ENCODE measurements at places on chromosomes 11 and 22. TPM values are rescaled to one million over a fixed set of nuclear protein-coding genes. Genes with fewer than 3 reads are reported as not detected.

DNA sequence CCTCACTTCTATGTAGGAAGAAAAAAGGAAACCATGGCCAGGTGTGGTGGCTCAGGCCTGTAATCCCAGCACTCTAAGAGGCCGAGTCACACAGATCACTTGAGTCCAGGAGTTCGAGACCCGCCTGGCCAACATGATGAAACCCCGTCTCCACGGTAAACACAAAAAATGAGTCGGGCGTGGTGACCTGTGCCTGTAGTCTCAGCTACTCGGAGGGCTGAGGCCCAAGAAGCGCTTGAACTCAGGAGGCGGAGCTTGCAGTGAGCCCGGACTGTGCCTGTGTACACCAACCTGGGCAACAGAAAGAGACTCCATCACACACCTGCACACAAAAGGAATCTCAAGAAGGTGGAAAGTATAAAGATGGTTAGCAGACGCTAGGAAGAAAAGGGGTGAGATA, 17.7 kb downstream of the DEFB131B start:
- peaks cover 5% of the 10 kb centered on the region for H3K4me1 ChIP-seq
- no peaks in the 10 kb centered on the region for H3K27me3 ChIP-seq
- H3K27ac ChIP-seq, result no peak overlapping the region
- no peak overlapping the region for H3K4me3 ChIP-seq
- no peak for DNase-seq

DNA sequence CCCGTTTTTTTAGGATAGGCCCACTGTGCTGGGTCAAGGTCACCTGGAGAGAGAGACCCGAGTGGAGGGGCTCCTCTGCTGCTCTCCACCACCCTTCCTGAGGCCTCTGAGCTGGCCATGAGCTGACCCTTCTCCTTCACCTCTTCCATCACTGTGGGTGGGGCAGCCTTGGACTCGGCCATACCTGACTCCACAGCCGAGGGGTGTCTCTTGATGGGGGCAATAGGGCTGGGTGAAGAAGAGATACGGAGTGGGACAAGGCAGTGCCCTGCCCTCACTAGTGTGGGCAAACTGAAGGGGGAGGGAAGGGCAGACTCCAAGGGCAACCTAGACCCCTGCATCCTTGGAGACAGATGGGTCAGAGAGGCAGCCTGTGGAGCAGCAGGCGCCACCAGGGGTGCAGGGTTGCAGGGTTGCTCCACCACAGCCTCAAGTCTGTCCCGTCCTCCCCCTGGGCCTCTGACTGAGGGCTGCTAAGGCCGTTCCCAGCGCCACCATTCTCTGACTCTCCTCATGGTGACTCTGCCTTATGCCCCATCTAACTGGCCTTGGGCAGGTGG, 20.1 kb upstream of the NECTIN1 start:
- no peak for DNase-seq
- H3K4me1 ChIP-seq, result no peaks in the 10 kb centered on the region
- H3K4me3 ChIP-seq, result no peak overlapping the region
- H3K36me3 ChIP-seq, result no peaks in the 10 kb centered on the region
- no peak overlapping the region for H3K27ac ChIP-seq

Gene CD3E
- not detected for total RNA-seq

Gene SLC1A2
- 0.32 TPM for total RNA-seq
